HCT116 (cell line): ENCODE measurements at places on chromosomes 5 and 9.

DNA sequence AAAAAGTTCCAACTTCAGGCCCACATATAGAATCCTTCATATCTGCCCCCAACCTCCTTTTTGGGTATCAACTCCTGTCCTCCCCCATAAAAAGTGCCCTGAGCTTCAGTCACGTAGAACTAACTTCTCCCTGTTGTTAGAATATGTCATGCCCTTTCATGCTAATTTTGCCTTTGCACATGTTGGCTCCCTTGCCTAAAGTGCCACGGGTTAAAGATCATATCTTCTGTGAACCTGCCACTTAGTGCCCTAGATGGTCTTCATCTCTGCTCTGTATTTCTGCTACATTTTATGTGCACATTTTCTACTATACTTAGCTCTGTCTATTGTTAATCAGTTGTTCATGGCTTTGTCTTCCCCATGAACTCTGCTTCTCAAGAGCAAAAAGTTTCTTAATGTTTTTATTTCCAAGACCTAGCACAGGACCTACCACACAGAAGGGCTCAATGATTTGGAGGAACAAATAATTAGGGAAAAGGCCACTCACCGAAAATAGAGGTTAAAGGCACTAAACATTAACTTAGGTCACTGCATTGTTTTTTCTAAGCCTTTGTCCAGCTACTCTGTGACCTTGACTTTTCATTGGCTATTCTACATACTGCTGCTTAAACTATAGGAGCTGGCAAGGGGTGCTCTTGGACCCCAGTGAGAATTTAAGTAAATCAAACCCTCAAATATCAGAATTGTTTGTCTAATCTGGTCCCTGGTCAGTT lies 94.3 kb downstream of the ARSB start:
- no peak overlapping the region for H3K27ac ChIP-seq
- no peak for DNase-seq
- H3K4me1 ChIP-seq, result no peaks in the 10 kb centered on the region
- no peaks in the 10 kb centered on the region for H3K27me3 ChIP-seq
- no peaks in the 10 kb centered on the region for H3K36me3 ChIP-seq

- no peak for DNase-seq
- no peak overlapping the region for H3K4me3 ChIP-seq
- H3K27ac ChIP-seq, result no peak overlapping the region
- H3K36me3 ChIP-seq, result no peaks in the 10 kb centered on the region
- H3K27me3 ChIP-seq, result no peaks in the 10 kb centered on the region
- peaks cover 11% of the 10 kb centered on the region; the same call in 1 of the 2 replicates for H3K4me1 ChIP-seq
Observed at GRCh38 chr5:66138637-66139317, 5.3 kb upstream of the SREK1 start.

DNA sequence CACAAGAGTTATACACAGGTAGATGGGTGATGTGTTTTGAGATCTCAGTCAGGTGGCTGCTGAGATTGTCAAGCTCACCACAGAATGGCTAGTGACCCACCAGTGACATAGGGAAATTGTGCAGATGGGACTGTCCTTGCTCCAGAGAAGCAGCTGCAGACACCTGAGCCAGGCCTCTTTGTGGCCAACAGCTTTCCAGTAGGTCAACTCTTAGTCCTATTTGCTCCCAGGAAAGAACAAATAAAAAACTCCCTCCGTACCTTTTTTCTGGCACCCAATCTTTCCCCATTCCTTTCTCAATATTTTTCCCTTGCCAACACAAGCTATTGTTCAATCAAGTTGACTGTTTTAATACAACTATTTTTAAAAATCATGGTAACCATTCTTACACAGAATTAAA lies 14.2 kb downstream of the IARS1 start:
- no peaks in the 10 kb centered on the region for H3K27me3 ChIP-seq
- H3K4me1 ChIP-seq, result no peaks in the 10 kb centered on the region
- no peak overlapping the region for H3K27ac ChIP-seq
- peaks cover 70% of the 10 kb centered on the region for H3K36me3 ChIP-seq
- no peak for DNase-seq
- H3K4me3 ChIP-seq, result no peak overlapping the region

- H3K27ac ChIP-seq, result no peak overlapping the region
- H3K4me1 ChIP-seq, result no peaks in the 10 kb centered on the region
- H3K4me3 ChIP-seq, result no peak overlapping the region
- H3K27me3 ChIP-seq, result no peaks in the 10 kb centered on the region
- no peaks in the 10 kb centered on the region for H3K36me3 ChIP-seq
Observed at GRCh38 chr5:74188351-74189105, 452.0 kb downstream of the ENC1 start.

GRCh38 chr5:132114150-132115121 lies 40.8 kb downstream of the CSF2 start:
- no peak for DNase-seq
- H3K4me3 ChIP-seq, result no peak overlapping the region
- no peaks in the 10 kb centered on the region for H3K27me3 ChIP-seq
- H3K4me1 ChIP-seq, result no peaks in the 10 kb centered on the region
- no peak overlapping the region for H3K27ac ChIP-seq

- no peaks in the 10 kb centered on the region for H3K27me3 ChIP-seq
- no peaks in the 10 kb centered on the region for H3K36me3 ChIP-seq
- H3K27ac ChIP-seq, result no peak overlapping the region
- no peak overlapping the region for H3K4me3 ChIP-seq
- no peaks in the 10 kb centered on the region for H3K4me1 ChIP-seq
- DNase-seq, result no peak
Observed at GRCh38 chr5:140135127-140135526, 9.4 kb downstream of the IGIP start.

GRCh38 chr5:127515693-127516440 lies 1.6 kb upstream of the PRRC1 start:
- H3K4me3 ChIP-seq, result no peak overlapping the region
- H3K4me1 ChIP-seq, result peaks cover 13% of the 10 kb centered on the region
- DNase-seq, result no peak

GRCh38 chr9:4228606-4229005 lies 71.3 kb downstream of the GLIS3 start:
- H3K27ac ChIP-seq, result no peak overlapping the region
- no peak for DNase-seq
- peaks cover 39% of the 10 kb centered on the region for H3K4me1 ChIP-seq

DNA sequence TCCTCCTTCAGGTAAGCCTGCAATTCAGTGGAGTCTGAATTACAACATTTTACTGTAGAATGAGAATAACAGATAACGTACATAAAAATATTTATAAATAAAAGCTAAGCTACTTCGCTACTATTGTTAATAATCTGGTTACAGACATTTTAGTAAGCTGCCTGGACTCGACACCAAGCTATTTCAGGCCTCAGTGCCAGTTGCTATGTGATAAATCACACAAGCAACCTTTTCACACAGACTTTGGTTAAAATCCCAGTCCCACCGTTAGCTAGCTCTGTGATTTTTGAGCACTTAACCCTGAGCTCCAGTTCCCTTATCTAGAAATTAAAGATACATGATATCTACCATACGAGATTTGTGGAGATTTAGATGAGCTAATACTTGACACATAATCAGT lies 99.9 kb downstream of the RFK start:
- 0 out of 2 replicates have a peak, but pooled peaks cover 3% of the 10 kb centered on the region for H3K27me3 ChIP-seq
- no peaks in the 10 kb centered on the region for H3K4me1 ChIP-seq
- no peaks in the 10 kb centered on the region for H3K36me3 ChIP-seq
- no peak overlapping the region for H3K4me3 ChIP-seq
- DNase-seq, result no peak

DNA sequence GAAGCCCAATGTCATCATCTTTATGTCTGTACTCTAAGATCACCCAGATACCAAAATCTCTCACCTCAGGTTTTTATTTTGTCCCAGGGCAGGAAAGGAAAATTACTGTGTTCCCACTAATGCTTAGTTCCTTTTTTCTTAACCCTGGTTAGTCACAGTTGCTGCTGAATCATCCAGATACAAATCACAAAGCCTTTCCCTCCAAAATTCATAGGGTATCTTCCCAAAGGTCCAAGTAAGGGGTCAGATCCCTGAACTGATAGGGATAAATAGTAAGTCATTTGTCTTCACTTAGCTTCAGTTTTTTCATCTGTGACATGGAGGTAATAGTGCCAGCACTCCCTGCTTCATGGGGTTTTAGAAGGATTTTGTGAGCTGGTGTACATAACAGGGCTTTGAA lies 2.2 kb downstream of the PLCXD3 start:
- H3K27ac ChIP-seq, result no peak overlapping the region
- H3K36me3 ChIP-seq, result no peaks in the 10 kb centered on the region
- DNase-seq, result no peak
- H3K27me3 ChIP-seq, result no peaks in the 10 kb centered on the region
- H3K4me3 ChIP-seq, result no peak overlapping the region

DNA sequence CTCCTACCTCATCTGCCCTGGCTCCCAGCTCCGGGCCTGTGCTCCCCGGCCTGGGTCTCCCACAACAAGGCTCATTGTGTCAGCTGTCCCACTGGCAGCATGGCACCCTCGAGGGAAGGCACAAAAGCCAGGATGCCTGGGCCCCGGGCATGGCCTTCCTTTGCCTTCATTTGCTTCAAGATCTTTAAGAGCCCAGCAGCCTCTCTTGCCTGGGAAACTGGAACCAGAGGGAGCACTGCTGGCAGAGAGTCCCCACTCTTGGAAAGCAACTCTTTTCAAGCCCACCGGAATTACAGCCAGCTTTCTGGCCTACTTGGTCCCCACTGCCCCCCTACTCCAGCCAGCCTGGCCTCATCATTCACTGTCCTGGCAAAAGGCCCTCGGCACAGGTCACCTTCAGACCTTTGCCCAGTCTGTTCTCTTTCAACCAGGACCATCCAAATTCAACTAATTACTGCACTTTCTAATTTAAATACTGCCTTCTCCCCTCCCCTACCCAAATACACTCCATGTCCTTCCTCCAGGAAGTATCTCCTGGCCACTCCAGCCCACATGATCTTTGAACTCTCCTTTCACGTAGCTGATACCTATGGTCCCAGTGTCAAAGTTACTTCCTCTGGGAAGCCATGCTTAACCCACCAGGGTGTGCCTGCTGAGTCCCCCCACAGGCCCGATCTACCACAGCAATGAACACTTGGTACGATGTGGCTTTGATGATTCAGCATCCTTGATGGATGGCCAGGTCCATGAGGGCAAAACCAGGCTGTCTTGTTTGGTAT lies 8.9 kb downstream of the ZER1 start:
- no peak for DNase-seq
- H3K27me3 ChIP-seq, result no peaks in the 10 kb centered on the region
- H3K4me1 ChIP-seq, result no peaks in the 10 kb centered on the region

- no peak for DNase-seq
- H3K36me3 ChIP-seq, result no peaks in the 10 kb centered on the region
- no peaks in the 10 kb centered on the region for H3K27me3 ChIP-seq
- H3K4me3 ChIP-seq, result peak overlapping the region; percentile 53
Observed at GRCh38 chr9:36485647-36486328, 85.7 kb upstream of the RNF38 start.

DNA sequence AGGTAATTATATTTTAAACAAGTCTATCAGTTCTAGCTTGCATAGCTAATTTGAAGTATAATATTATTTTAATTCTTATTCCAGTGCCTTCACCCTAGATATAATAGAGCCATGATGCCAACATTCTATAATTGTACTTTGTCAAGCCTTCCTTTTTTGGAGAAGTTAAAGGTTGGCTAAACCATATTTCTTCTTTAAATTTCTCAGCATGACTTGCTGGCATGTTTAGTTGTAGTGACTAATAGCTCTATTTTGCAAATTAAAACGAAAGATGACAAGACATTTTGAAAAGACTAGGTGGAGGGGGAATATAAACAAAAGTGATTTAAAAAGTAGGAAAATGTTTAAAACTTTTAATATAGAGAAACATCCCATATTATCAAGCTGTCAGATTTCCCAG lies 400.7 kb downstream of the PSAT1 start:
- H3K27ac ChIP-seq, result no peak overlapping the region
- H3K4me1 ChIP-seq, result no peaks in the 10 kb centered on the region
- DNase-seq, result no peak
- no peaks in the 10 kb centered on the region for H3K36me3 ChIP-seq
- no peaks in the 10 kb centered on the region for H3K27me3 ChIP-seq
- no peak overlapping the region for H3K4me3 ChIP-seq

GRCh38 chr5:52728224-52728623 lies 59.5 kb upstream of the ITGA1 start:
- DNase-seq, result no peak
- no peaks in the 10 kb centered on the region for H3K4me1 ChIP-seq
- no peaks in the 10 kb centered on the region for H3K36me3 ChIP-seq
- H3K27ac ChIP-seq, result no peak overlapping the region

- H3K27ac ChIP-seq, result no peak overlapping the region
- H3K4me3 ChIP-seq, result no peak overlapping the region
Observed at GRCh38 chr9:77981907-77982306, 49.7 kb downstream of the GNAQ start.

GRCh38 chr5:54994628-54995027 lies 9.2 kb upstream of the ESM1 start:
- no peak for DNase-seq
- no peaks in the 10 kb centered on the region for H3K4me1 ChIP-seq
- H3K27me3 ChIP-seq, result peaks cover 60% of the 10 kb centered on the region
- no peaks in the 10 kb centered on the region for H3K36me3 ChIP-seq

DNA sequence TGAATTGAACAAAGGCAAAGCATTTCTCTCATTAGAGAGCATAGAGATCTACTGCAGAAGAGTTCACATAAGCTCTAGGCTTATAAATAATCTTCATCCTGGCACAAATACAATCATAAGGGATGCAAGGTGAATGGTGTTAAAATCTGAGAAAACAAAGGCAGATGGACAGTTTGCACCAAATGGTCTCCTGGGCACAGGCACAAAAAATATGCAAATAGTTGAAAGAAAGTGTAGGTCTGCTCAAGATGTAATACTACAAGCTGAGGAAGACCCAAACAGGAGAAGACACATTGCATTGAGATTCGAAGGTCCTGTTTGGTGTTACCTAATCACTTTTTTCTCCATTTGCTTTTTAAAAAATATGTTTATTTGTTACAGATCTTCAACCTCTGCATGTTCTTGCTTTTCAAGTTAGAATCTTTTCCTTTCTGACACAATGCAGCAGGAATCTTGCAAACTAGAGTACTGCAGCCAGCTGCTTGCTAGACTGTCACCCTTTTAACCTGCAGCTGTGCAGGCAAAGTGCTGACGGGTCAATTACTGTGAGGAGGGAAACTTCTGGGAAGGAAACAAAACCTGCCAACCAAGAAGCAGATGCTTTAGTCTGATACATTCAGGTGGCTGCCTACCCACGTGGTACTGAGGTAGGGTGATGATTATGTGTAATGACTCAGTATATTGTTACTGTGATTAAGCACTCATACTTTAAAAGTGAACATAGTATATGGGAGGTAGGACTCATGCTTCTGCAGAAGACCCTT lies 1048.6 kb upstream of the SEMA6A start:
- H3K27ac ChIP-seq, result no peak overlapping the region
- no peak overlapping the region for H3K4me3 ChIP-seq
- no peaks in the 10 kb centered on the region for H3K4me1 ChIP-seq
- H3K36me3 ChIP-seq, result no peaks in the 10 kb centered on the region
- no peaks in the 10 kb centered on the region for H3K27me3 ChIP-seq

- no peak overlapping the region for H3K4me3 ChIP-seq
- no peaks in the 10 kb centered on the region for H3K27me3 ChIP-seq
- peaks cover 14% of the 10 kb centered on the region for H3K4me1 ChIP-seq
- no peak for DNase-seq
- H3K27ac ChIP-seq, result no peak overlapping the region
Observed at GRCh38 chr9:136939996-136940525, 4.5 kb downstream of the FBXW5 start.

- DNase-seq, result no peak
- H3K27ac ChIP-seq, result no peak overlapping the region
- no peaks in the 10 kb centered on the region for H3K27me3 ChIP-seq
- no peak overlapping the region for H3K4me3 ChIP-seq
Observed at GRCh38 chr5:157294407-157295091, 28.6 kb downstream of the CYFIP2 start.

- no peaks in the 10 kb centered on the region for H3K36me3 ChIP-seq
- no peak for DNase-seq
- no peaks in the 10 kb centered on the region for H3K27me3 ChIP-seq
- H3K4me1 ChIP-seq, result peaks cover 39% of the 10 kb centered on the region
- H3K4me3 ChIP-seq, result no peak overlapping the region
- no peak overlapping the region for H3K27ac ChIP-seq
Observed at GRCh38 chr9:121694600-121694999, 43.2 kb downstream of the DAB2IP start.
